ENCODE measurements at places on chromosomes 13 and 19.

DNA sequence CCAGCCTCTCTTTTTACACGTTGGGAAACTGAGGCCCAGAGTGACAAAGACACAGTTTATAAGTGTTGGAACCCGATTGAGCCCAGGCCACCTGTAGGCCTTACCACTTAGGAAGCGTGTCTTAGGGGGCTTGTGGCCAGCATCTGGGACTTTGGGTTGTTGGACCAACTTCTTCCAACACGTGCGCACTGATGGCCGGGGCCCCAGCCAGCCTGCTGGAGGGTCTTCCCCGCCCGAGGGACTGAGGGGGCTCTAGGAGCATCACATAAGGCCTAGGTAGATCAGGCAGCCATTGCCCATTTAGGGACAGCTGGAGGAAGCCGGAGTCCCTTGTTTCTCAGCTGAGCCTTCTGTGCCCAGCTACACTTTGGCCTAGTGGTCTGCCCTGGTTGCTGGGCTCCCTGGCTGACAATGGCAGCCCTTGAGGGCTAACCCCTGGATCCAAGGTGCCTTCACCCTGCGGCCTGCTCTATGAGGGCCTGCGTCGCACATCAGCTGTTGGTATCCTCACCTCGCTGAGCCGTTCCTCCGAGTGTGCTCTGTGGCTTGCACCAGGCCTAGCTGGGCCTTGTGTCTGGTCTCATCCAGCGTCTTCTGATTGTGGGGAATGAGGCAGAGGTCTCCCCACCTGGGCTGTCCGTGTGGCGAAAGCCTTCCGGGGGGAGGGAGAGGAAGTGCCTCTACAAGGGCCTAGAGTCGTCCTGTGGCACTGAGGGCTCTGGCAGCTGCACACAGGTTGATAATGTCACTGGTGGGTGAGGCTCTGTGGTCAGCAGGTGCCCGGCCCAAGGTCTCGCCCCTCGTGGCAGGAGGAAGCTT is 1.2 kb downstream of the RAB11B start:
- DNase-seq, result no peak

GRCh38 chr13:41111454-41111853 is 21.1 kb downstream of the KBTBD6 start:
- no peak for DNase-seq

- DNase-seq, result peak; percentile 89
Measured at GRCh38 chr19:45406226-45407090, at the start of gene POLR1G. POLR1G (plus strand) TSS chr19:45406644; CDS start chr19:45406697, 53 bp downstream.

GRCh38 chr13:63460462-63461090 is 2044.9 kb upstream of the PCDH20 start:
- no peak for DNase-seq

DNA sequence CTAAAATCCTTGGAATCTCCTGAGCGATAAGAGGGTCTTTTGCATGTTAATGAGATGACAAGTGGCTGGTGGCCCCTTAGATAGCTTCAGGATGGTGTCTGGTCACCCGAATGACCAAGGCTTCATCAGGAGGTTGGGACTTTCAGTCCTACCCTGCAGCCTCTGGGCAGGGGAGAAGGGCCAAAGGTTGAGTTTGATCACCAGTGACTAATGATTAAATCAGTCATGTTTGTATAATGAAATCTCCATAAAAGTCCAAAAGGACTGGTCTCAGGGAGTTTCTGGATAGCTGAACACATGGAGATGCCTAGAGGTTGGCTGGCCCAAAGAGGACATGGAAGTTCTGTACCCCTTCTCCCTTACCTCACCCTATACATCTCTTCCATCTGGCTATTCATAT is 316.2 kb downstream of the MTUS2 start:
- DNase-seq, result no peak

- DNase-seq, result no peak
Measured at GRCh38 chr13:103187721-103188156, 121.5 kb upstream of the SLC10A2 start.

DNA sequence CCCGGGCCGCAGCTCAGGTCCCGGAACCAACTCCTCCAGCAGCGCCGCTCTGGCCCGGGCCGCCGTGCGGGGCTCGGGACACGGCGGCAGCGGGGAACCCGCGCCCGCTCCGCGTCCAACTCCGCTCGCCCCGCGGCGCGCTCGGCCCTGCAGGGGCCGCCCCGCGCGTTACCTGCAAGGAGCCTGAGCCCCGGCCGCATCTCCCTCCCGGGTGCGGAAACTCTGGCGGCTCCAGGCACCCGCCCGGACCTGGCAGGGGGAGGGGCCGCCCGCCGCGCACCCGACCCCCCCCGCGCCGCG is at the start of gene TMTC4:
TMTC4 (minus strand) TSS at position 224 of the 300 bp plus-strand sequence. CDS start 4,433 bp downstream, outside the sequence.
- no peak for DNase-seq

DNA sequence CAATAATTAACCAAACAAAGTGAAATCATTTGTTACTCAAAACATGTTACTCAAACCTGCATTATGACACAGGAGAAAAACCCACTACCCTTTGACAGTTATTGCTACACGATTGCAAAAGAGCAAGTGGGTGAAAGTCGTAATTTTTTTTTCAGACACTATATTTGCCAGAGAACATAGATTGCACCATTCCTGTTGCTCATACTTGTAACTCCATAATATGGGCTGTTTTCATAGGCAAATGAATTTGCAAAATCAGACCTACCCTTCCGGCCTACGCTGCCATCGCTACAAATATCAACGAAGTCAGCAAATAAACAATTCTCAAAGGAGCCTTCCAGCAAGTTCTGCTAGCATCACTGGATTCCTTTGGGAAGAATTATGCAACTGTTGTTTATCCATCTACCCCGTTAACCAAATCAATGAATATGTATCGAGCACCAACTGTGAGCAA is 396.5 kb downstream of the IRS2 start:
- no peak for DNase-seq

DNA sequence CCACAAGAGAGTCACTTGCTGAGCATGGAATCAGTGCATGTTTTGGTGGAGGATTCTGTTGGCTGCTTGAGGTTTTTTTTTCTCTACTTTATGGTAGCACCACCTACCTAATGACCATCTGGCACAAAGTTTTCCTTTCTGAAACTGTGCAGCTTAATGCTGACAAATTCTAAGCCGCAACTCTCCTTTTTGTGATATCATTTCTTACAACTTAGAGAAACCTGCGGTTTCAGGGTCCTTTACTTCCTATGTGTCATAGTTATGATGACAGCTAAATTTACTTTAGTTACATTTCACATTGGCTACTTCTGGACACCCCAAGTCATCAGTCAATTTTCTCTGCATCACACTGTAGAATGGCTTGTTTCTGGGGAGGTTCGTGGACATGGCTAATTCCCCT is 115.4 kb upstream of the TMTC4 start:
- DNase-seq, result no peak

DNA sequence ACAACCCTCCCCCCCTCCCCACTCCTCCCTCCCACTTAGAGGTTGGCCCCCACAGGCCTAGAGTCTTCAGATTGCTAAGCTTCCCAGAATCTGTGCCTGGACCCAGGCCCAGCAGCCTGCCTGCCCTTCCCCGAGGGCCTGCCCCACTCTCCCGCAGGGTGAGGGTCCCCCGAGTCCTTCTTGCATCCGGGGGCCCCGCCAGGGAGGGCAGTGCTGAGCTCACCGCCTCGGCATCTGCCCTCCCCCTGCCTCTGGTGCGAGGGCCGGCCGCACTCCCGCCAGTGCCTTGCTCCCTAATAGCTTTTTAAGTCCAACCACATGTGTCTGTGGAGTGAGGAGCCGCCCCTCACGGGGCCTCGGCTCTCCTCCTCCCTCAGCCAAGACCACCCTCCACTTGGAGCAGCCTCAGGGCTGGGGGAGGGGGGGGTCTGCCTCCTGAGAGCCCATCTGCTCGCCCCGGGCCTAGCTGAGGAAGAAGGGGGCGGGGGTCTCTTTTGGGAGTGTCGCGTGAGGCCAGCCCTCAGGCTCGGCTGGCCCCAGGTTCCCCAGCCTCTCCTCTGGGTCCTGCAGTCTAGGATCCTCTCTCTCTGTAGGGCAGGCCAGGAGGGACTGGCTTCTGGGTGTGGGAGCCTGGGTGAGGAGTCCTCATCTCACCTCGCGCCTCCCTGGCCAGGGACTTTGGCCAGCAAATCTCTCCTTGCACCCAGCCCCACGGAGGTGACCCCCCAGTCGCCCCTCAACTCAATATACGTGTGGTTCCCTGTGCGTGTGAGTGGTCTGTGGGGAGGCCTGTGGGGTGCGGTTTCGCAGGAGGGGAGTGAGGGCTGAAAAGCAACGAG is 47.2 kb downstream of the LYL1 start:
- no peak for DNase-seq

GRCh38 chr19:10006335-10006708 is 4.0 kb downstream of the COL5A3 start:
- no peak for DNase-seq

DNA sequence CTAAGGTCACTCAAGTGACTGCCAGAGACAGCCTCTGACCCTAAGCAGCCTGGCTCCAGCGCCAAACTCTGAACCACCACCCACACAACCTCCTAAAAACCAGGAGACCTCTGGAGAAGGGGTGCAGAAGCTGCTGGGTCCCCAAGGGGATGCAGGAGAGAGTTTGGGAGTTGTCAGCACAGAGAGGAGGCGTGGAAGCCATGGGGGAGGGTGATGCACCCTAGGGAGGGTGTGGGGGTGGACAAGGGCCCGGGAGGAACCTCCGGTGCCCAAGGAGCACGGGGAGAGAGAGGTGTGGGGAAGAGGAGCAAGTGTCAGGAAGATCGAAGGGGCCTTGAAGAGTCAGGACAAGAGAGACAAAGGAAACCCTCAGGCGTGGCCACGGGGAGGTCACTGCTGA is 2.1 kb upstream of the HIPK4 start:
- DNase-seq, result no peak

- no peak for DNase-seq
Measured at GRCh38 chr13:42324704-42325103, 52.8 kb downstream of the AKAP11 start.

DNA sequence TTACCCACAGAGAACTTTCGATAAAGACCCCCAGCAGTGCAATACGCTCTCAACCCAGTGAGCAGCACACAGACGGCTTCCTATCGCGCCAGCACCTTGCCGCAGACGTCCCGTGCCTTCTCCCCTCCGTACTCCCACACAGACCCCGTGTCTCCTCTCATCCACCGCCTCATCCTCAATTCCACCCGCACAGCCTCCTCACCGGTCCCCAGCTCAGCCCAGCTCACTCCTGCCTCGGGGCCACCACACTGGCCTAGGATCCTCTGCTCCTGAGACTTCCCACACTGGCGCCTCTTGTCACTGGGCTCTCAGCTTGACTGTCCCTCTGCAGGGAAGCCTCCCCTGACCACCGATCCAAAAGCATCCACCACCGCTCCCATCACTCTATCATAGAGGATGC is 9.0 kb downstream of the MLLT1 start:
- DNase-seq, result no peak

DNA sequence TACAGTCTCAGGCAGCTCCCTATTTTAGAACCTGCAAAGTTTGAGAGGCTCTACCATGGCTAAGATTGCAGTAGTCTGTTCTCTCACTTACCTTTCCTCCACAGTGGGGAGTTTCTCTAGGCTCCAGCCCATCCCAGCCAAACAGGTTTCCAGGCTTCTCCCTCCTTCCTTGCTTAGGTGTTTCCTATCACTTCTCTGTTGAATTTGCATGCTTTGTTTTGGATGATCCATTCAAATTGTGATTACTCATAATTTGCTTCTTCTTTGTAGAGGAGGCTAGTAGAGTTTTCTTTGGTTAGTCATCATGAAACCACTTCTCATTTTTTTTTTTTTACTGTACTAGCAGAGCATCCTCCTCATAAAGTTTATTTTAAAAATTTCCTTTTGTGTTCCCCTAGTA is 1242.2 kb upstream of the MIR17HG start:
- no peak for DNase-seq

GRCh38 chr19:44050740-44051649 is 841 bp upstream of the ZNF223 start:
- DNase-seq, result peak; percentile 24

DNA sequence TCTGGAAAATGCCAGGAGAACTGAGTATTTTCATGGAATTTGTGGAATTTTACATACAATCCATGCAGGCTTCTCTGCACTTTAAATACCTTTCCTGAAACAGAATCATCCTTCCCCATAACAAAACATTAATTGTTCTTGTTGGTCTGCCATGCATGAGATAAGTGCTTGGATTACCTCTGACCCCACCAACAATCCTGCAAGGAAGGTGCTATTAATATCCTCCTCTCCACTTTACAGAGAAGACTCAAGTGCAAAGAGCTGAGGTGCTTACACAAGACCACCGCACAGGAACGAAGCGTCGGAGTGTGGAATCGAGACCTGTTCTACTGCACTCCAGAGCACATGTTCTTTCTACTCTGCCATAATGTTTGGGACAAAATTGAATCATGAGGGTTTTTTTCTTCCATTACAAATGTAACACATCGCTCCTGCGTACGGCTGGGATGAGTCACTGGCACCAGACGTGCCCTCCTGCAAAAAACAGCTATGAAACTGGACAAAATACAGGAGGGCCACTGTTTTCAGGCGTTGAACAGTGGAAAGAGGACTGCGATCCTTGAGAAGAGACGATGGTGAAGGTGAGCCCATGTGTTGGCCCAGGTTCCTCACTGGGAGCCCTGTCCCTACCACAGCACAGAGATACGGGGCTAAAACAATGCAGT is 12.9 kb upstream of the LRRC4B start:
- DNase-seq, result no peak

DNA sequence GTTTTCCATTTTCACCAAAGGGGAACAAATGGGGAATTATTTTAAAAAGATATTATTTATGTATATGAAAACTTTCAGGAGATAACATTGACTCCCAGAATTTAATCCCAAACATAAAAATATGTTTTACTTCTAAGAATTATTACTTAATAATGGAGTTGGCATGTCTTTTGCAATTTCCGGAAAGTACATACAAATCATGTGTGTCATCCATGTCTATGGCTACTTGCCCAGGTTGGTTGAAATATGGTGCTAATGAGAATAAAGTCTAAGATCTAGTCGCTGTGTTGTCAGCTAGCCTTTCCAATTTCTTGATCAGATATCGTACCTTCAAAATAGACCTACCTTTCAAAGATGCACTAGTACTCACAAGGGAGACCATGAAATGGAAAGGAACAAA is 1003.2 kb upstream of the PCDH20 start:
- DNase-seq, result no peak

GRCh38 chr13:27624071-27624470 is 2.4 kb downstream of the POLR1D start:
- DNase-seq, result no peak

All from stimulated activated CD4-positive, alpha-beta T cell treated with anti-CD3 and anti-CD28 coated beads, Interleukin-15, amount 100 ng/mL, for 24 hours (primary cell).